ENCODE measurements at places on chromosomes 16 and 17.

DNA sequence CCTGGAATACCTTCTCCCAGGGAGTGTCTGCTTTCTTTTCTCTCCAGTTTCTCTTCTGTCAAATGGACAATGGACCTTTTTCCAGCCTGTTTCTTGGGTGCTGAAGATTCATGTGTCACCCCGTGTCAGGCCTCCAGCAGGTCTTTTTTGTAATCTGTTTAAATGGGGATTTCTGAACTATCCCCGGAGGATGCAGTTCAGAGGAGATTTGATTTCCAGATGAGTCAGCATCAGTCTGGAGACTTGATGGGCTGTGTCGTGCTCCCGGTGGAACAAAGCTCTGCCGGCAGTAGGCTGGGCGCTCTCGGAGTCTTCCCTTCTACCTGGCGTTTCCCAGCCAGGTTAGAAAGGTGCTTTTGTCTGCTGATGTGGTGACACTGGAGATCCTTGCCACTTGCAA, 440.6 kb downstream of the HS3ST3B1 start:
- no peak for DNase-seq

GRCh38 chr16:15865742-15866141, 8.9 kb upstream of the MYH11 start:
- no peak for DNase-seq

DNA sequence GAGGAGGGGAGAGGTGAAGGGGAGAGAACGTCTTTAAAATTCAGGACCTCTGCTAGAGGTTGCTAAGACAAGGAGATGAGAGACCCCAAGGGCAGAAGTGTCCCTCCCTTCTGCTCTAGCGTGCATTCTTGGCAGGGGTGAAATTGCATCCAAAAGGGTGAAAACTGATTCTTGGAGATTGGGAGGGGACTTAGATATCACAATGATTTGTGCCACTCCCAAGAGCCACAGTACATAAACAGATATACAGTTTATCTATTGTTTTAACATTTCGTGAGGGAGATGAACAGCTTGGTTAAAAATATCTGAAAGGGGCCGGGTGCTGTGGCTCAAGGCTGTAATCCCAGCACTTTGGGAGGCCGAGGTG, 12.8 kb downstream of the CAVIN1 start:
- no peak for DNase-seq

GRCh38 chr16:88926374-88926990, 50.5 kb downstream of the CBFA2T3 start:
- DNase-seq: no peak

DNA sequence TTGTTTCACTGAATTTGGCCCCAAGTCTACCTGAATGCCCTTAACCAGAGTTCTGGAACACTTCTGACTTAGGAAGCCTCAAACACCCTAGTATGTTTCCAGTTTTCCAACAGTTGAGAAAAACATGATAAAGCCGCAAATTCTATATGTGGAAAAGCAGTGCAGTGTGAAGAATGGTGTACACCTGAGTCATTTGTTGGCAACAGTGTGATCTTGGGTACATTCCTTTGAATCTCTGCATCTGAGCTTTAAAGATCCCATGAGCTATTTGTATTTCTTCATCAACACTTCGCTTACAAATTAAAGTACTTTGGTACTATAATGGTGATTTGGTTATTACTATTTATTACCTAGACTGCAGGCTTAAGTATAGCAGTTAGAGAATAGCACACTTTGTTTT, 93.6 kb upstream of the TBX2 start:
- no peak for DNase-seq

Data from NCI-H1436 treated with DMSO at 0.1 percent for 48 hours (cell line).